ENCODE measurements at places on chromosomes 2 and 18.

- DNase-seq = no peak
Measured at GRCh38 chr2:166282154-166282553, 93.6 kb downstream of the SCN9A start.

- DNase-seq = no peak
Measured at GRCh38 chr2:159613091-159613490, 3.3 kb downstream of the BAZ2B start.

DNA sequence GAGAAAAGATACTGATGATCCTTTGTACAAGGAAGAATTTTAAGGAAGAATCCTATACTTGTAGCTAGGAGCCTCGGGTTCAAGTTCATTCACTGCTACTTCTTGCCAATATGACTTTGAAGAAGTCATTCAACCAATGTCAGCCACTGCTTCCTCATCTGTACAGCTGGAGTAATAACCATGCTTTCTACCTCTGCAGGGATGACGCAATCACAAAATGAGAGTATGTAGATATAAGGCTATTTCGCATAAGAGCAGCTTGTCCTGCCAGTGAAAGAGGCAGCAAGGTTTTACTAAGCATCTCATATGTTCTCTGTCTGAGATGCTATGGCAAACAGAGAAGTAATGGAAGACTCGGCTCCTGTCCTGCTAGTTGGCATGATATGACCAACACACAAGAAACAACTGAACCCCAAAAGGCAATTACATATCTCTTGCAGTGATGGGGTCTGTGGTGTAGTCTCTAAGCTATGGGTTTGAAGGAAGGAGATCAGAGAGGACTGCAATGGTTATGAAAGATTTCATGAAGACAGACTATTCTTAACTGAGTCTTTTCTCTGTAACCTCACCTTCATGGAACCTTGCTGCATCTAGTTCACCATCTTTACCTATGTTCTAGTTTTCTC is 9.2 kb downstream of the AAK1 start:
- DNase-seq = no peak

DNA sequence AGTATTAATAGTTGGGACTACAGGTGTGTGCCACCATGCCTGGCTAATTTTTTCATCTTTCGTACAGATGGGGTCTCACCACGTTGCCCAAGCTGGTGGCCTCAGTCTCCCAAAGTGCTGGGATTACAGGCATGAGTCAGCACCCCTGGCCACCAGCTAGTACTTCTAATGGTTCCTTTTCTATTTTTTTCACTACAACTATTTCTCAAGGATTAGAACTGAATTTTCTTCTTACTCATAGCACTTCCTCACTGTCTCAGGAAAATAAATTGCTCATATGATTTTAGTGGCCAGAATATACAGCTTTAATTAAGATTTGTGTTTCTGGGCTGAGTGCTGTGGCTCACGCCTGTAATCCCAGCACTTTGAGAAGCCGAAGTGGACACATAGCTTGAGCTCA is 43.2 kb upstream of the SOS1 start:
- no peak for DNase-seq

DNA sequence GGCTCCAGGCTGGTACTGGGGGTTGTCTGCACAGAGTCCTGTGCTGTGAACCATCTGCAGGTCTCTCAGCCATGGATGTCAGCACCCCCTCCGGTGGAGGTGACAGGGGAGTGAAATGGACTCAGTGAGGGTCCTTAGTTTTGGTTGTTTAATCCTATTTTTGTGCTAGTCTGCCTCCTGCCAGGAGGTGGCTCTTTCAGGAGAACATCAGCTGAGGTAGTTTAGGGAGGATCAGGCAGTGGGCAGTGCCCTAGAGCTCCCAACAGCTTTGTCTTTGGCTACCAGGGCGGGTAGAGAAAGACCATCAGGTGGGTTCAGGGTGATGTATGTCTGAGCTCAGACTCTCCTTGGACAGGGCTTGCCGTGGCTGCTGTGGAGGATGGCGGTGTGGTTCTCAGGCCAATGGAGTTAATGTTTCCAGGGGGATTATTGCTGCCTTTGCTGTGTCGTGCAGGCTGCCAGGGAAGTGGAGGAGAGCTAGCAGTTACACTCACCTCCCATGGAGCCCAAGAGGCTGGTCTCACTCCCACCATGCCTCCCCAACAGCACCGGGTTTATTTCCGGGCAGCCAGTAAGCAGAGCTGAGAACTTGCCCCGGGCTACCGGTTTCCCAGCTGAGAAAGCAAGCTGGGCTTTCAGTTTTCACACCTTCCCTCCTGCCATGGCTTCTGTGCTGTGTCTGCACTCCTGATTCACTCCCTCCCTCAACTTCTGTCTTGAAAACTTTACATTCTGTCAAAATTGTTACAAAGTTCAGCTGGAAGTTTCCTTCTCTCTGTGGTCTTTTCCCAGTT is 563.4 kb downstream of the XIRP2 start:
- no peak for DNase-seq

DNA sequence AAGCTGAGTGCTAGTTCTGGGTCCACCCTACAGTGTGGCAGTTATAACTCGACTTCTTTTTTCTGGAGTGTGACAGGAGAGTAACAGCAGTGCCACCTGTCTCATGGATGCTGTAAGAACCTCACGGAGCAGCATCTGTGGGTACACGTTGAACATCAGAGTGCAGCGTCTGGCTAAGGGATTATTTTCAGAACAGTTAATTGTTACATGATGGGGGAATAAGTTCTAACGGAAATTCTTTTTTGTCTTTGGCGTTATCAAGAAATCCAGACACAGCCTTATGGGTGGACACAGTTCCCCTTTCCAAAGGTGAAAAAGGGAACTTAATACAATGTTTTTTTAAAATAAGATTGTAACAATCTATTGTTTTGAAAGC is 28.3 kb upstream of the TOGARAM2 start:
- no peak for DNase-seq

DNA sequence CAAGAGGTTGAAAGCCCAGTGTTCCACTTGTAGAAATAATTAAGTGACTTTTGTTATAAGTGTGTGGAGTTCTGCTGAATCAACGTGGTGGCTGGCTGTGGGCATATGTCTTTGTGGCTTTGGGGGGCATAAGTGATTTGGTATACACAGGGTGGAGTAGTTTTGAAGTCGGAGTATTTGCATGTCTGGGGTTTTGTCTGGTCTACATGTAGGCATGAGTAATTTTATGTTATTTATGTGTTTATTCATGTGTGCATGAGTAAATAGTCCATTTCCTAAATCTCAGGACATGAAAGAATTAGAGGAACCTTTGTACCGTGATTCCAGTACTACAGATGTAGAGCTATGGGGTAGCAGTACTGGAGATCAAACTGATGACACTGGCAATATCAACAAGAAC is 179.7 kb downstream of the DYSF start:
- no peak for DNase-seq

DNA sequence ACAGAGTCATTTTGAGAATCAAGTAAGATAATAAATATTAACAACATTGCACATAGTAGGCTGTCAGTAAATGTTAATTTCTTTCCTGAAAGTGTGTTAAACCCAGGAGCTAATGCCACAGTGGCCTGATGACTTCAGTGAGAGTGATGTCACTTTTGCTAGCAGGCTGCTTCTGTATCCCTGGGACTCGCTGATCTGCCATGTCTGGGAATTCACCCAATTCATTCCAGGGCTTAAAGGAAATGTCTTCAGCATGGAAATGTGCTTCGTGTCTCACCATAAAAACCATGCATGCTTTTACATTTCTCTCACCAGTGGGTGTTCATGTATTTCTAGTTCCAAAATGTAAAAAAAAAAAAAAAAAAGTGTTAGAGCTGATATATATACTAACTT is 56.8 kb upstream of the MAPRE3 start:
- no peak for DNase-seq

- no peak for DNase-seq
Measured at GRCh38 chr2:224723586-224724217, 7.5 kb upstream of the CCDC195 start.

DNA sequence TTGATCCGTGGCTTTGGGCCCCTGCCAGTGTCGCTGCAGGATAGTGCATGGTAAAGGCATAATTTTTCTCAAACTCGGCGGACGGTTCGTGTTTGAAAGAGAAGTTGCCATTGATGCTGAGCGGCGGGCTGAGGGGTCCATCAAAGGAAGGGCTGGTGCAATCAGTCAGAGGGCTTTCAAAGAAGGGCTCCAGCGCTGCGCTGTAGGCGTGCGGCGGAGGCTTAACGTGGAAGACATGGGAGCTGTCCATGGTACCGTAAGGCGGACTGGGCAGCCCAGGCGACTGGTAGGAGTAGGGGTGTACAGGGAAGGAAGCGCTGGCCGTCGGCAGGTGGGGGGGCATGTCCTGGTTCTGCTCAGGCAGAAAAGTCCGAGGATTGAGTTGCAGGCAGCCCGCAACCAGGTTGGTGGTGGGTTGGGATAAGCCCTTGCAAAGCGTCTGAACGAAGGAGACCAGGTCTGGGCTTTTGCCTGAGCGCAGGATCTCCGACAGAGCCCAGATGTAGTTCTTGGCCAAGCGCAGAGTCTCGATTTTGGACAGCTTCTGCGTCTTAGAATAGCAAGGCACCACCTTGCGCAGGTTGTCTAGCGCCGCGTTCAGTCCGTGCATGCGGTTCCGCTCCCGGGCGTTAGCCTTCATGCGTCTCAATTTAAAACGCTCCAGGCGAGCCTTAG is 2.3 kb downstream of the NEUROD1 start:
- DNase-seq = peak; percentile 33

DNA sequence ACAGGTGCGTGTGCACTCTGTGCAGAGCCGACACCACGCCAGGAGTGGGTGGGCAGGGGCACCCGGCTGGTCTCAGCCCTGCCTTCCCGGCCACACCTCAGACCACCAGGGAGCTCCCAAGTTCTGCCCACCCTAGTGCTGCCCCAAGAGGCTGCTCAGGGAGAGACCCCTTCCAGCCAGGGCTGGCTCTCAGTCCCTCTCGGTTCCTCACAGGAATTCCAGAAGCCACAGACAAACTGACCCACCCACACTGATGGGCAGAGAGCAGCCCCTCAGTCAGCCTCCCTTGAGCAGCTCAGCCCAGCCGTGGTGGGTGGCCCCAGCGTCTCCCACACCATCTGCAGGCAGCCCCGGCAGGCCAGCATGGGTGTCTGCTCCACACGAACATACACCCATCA is 33.8 kb downstream of the GPC1 start:
- DNase-seq = no peak

DNA sequence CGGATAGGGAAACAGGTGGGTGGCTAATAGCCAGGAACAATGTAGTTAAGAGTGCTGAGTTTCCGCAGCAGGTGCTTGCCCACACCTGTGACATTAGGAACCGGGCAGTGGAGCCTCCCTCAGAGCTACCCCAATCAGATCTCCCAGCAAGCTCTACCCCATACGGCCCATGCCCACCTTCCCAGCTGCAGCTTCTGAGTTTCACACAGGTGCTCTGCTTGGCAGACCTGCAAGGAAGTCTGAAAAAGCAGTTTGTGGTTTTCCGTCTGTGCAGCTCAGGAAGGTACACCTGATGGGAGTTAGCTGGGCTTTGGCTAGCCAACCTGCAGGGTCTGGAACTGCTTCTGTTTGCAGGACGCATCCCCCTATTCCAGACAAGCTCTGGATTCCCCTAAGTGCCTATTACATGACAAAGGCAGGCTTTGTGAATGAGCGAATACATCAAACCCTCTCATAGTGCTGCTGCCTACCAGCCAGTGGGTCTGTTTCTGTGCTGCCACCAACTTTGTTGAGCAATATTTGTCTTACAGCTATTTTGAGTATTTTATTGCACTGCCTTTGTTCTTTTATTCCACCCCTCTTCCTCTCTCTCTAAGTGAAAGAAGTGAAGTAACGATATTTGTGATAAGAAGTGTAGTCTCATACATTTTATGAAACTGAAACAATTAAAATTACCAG is 24.7 kb upstream of the CEP68 start:
- peak; percentile 50 for DNase-seq

- no peak for DNase-seq
Measured at GRCh38 chr2:24329700-24330099, 30.6 kb downstream of the ITSN2 start.

DNA sequence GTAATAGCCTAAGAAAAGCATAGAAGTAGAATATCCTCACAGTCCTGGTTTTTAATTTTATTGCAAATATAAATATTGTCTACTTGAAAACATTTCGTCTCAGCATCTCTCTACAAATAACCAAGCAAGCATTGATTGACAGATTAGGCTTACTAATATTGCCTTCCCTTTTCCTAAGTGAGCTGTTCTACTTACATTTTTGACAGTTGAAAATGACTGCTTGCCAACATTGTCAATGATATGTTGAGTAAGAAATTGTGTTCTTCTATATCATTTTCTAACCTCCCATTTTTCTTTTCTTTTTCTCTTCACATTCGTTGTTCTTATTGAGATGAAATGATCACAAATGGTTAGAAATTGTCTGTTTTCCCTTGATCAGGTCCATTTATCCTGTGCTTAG is 47.0 kb upstream of the STK39 start:
- DNase-seq = no peak

DNA sequence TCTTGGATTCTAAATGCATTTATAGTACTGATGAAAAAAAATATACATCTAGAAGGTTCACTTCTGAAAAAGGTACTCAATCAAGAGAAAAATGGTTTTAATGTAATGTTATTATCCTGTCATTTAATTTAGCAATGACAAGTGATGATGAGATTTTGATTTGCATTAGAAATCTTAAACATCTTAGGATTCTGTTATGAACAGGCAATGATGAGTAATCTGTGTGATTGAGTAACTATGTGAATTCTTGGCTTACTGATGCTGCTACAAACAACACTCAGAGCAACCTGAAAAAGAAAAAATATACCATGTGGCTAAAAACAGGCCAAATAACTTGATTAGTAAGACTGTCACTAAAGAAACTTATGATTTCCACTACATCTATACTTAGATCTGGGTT is 30.1 kb downstream of the RBKS start:
- DNase-seq = no peak

GRCh38 chr2:192888109-192888508 is 693.4 kb upstream of the TMEFF2 start:
- no peak for DNase-seq

DNA sequence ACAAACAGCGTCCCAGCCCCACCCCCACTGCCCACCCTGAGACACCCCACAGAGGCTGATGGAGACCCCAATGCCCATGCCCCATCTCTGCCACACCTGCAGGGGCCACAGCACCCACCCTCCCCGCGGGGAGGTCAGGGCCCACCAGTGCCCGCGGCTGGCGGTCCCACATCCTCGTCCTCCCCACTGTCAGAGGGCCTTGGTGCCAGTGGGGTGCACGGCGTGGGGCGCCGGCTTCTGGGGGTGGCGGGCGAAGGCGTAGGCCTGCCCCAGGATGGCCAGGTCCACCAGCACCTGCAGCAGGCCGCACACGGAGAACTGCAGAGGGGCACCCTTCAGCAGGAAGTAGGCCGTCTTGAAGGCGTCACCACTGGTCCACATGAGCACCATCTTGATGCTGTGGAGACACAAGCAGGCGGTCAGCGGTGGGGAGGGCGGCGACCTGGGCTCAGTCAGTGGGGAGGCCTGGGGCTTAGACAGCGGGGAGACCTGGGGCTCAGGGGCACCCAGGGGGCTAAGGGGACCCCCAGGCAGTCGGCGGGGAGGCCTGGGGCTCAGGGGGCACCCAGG is 47.6 kb downstream of the SLC66A2 start:
- DNase-seq = no peak

DNA sequence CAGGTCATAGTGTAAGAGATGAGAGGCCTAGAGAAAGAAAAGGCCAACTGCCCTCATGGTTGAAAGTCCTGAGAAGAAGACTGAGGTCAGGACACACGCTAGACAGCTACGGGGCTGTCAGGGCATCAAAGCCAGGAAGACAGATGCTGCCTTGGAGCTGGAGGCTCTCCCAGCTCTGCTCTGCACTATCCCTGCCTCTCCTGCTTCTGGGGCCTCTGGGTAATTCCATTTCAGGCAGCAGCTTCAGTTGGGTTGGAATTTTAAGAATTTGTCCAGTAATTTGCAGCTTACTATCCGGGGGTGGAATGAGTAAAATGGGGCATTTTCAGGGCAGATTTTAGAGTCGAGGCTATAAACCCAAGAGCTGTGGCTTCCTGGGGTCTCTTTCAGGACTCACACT is 76.2 kb upstream of the CTAGE1 start:
- DNase-seq = no peak
